ENCODE measurements at places on chromosomes 2 and 18. TPM values are rescaled to one million over a fixed set of nuclear protein-coding genes. Genes with fewer than 3 reads are reported as not detected.

The CRYGD gene
- polyA plus RNA-seq, result not detected

The SP140 gene
- polyA plus RNA-seq, result 0.19 TPM

The KANSL1L gene
- 6.3 TPM for polyA plus RNA-seq

The LAMA3 gene
- 0.55 TPM for polyA plus RNA-seq

The APCDD1 gene
- 6.3 TPM for polyA plus RNA-seq

The MRO gene
- 0.53 TPM for polyA plus RNA-seq

The STAT4 gene
- polyA plus RNA-seq, result 0.24 TPM

The RAB27B gene
- 0.04 TPM for polyA plus RNA-seq

The VIT gene
- polyA plus RNA-seq, result 8.4 TPM

The SLC19A3 gene
- polyA plus RNA-seq, result 0.27 TPM

The IAH1 gene
- 31.6 TPM for polyA plus RNA-seq

The MTERF4 gene
- polyA plus RNA-seq, result 31.8 TPM

The EGR4 gene
- polyA plus RNA-seq, result not detected

The ALPG gene
- not detected for polyA plus RNA-seq

The IL36RN gene
- polyA plus RNA-seq, result not detected

The AFF3 gene
- polyA plus RNA-seq, result 0.10 TPM

The STARD6 gene
- polyA plus RNA-seq, result not detected

The C2orf66 gene
- not detected for polyA plus RNA-seq

The SPDYA gene
- 0.07 TPM for polyA plus RNA-seq

Data from psoas muscle (tissue), 8 donors.